ENCODE measurements at places on chromosomes 12 and 14. TPM values are rescaled to one million over a fixed set of nuclear protein-coding genes. Genes with fewer than 3 reads are reported as not detected.

The TCL1B gene
- not detected for total RNA-seq

The SPRYD4 gene
- 3.9 TPM for total RNA-seq

The NEUROD4 gene
- not detected for total RNA-seq

The CLEC4A gene
- total RNA-seq, result not detected

The CATSPERB gene
- total RNA-seq, result 4.8 TPM

GRCh38 chr14:90406384-90406798, 9.6 kb downstream of the CALM1 start:
- peaks cover 50% of the 10 kb centered on the region for H3K4me1 ChIP-seq
- peaks cover 61% of the 10 kb centered on the region for H3K36me3 ChIP-seq
- H3K4me3 ChIP-seq, result no peak overlapping the region
- no peak for DNase-seq
- H3K27ac ChIP-seq, result peak overlapping the region; percentile 15

DNA sequence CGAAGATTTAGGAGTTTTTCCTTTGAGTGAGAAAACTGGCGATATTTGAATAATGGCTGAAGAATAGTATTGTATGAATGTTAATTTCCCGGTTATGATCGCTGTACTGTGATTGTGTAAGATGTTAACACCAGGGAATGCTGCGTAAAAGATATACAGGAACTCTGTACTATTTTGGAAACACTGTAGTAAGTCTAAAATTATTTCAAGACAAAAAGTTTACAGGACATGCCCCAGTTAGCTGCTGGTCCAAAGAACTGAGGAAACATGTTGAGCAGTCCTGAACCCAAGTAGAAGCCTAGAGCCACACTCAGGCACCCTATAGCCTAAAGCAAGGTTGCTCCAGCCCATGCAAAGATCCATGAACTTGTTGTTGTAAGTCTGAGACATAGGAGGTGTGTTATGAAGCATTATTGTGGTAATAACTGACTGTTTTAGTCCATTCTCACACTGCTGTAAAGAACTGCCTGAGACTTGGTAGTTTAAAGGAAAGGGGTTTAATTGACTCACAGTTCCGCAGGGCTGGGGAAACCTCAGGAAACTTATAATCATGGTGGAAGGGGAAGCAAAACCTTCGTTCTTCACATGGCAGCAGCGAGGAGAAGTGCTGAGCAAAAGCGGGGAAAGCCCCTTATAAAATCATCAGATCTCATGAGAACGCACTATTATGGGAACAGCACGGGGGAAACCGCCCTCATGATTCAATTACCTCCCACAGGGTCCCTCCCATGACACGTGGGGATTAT, 99.8 kb upstream of the RESF1 start:
- H3K27ac ChIP-seq, result no peak overlapping the region
- H3K27me3 ChIP-seq, result no peaks in the 10 kb centered on the region
- peaks cover 8% of the 10 kb centered on the region for H3K36me3 ChIP-seq
- no peak overlapping the region for H3K4me3 ChIP-seq
- no peaks in the 10 kb centered on the region for H3K4me1 ChIP-seq

DNA sequence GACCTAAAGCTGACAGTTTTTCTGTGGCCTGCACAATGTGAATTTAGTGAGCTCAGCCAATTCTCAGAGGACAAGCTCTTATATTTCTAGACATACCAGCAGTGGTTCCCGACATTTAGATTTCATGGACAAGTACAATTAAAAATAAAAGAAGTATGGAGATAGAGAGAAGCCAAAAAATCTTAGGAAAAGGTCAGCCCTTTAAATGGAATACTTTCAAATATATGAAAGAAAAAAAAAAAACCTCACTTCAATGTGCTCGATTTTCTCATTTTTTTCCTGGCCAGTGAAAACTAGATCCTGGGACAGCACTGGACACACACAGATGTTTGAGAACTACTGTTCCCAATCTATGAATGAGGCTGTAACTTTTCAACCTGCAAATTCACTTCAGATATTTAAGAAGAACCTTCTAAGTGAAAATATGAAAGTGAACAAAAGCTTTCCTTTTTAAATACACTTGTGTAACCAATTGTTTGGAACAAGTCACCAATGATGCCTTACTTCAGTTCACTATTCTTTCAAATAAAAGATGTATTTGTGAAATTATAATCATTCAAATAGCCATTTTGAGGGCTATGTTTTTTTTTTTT, 109.4 kb downstream of the SLC38A1 start:
- H3K27ac ChIP-seq, result no peak overlapping the region
- no peaks in the 10 kb centered on the region for H3K27me3 ChIP-seq

DNA sequence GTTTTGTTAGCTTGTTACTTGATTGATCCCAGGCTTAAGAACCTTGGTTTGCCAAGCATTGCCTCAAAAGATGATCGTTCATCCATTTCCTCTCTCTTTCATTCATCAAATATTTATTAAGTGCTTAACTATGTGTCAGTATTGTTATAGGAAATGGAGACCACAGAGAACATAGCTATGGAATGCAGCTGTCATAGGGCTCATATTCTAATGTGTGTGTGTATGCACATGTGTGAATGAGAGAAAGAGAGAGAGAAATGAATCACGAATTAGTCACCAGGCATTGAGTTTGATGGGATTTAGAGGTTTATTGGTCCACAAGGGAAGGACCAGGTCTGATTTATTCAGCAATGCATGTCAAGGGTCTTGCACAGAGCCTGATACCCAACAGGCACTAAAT, 71.0 kb upstream of the FBXO21 start:
- no peak overlapping the region for H3K27ac ChIP-seq
- no peak overlapping the region for H3K4me3 ChIP-seq
- DNase-seq, result no peak
- H3K27me3 ChIP-seq, result no peaks in the 10 kb centered on the region
- H3K36me3 ChIP-seq, result no peaks in the 10 kb centered on the region

DNA sequence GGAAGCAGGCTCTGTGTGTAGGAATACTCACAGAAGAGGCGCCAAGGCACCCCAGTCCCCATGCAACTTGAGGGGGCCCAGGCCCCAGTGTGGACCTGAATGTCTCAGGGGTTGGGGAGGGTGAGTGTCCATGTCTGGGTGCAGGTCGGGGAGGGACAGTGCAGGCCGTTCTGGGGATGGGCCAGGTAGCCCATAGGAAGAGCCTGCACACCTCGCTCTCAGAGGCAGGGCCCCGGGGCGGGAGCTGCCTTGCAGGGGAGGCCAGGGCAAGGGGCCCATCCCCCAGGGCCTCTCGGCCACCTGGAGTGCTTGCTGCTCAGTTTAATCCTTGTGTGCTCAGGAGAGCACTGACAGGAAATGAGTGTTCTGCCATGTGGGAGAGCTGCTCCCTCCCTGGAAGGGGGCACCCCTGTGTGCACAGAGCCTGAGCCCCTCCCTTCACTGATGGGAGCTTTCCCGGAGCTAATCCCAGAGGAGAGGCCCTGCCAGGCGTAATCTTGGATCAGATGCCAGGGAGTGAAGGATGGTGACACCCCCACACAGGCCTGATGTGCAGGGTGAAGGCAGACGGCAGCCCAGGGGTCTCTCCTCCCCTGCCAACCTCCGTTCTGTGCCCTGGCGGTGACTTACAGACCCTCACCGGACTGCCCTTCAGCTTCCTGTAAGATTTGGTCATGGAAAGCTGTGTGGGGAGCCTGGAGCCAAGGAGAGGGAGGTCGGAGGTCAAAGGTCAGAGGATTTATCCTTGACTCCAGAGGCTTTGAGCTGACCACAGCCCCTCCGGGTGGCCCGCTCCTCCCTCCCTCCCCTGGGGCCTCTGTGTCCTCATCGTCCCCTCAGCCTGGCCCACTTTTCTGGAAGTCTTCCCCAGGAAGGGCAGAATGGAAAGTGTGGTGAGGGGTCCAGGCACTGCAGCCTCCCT, 24.4 kb upstream of the FBRSL1 start:
- H3K4me1 ChIP-seq, result peaks cover 25% of the 10 kb centered on the region
- no peak overlapping the region for H3K27ac ChIP-seq
- H3K36me3 ChIP-seq, result no peaks in the 10 kb centered on the region
- DNase-seq, result no peak
- H3K27me3 ChIP-seq, result peaks cover 11% of the 10 kb centered on the region

- H3K36me3 ChIP-seq, result no peaks in the 10 kb centered on the region
- peaks cover 5% of the 10 kb centered on the region for H3K27me3 ChIP-seq
- no peaks in the 10 kb centered on the region for H3K4me1 ChIP-seq
- DNase-seq, result no peak
Measured at GRCh38 chr12:94732367-94732990, 82.1 kb upstream of the TMCC3 start.

GRCh38 chr14:85597701-85598100, 67.8 kb downstream of the FLRT2 start:
- H3K4me3 ChIP-seq, result no peak overlapping the region
- H3K27me3 ChIP-seq, result no peaks in the 10 kb centered on the region
- no peak overlapping the region for H3K27ac ChIP-seq
- H3K4me1 ChIP-seq, result no peaks in the 10 kb centered on the region
- H3K36me3 ChIP-seq, result no peaks in the 10 kb centered on the region

DNA sequence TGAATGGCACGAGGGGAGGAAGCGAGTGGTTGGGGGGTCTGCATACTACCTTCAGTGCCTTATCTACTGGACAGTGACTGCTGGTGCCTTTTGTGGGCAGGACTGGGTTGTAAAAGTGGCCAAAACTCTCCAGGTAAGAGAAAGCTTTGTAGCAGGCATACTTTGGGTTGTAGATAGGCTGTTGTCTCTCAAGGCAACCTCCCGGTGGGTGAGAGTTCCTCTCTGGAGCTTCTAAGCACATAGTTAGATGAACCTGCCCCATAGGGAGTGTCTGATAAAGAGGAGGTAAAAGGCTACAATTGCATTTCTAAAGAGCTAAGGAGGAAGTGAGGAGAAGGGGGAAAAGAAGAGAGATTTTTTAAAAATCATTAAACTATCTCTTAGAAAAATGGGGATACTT, 4.2 kb upstream of the DAD1 start:
- H3K27me3 ChIP-seq, result peaks cover 4% of the 10 kb centered on the region
- no peak overlapping the region for H3K27ac ChIP-seq
- H3K4me3 ChIP-seq, result no peak overlapping the region
- H3K4me1 ChIP-seq, result peaks cover 31% of the 10 kb centered on the region
- DNase-seq, result no peak
- peaks cover 3% of the 10 kb centered on the region for H3K36me3 ChIP-seq

- H3K36me3 ChIP-seq, result no peaks in the 10 kb centered on the region
- peaks cover 25% of the 10 kb centered on the region for H3K27me3 ChIP-seq
- H3K4me3 ChIP-seq, result no peak overlapping the region
- no peak overlapping the region for H3K27ac ChIP-seq
- no peaks in the 10 kb centered on the region for H3K4me1 ChIP-seq
Measured at GRCh38 chr14:57189070-57189469, 79.6 kb downstream of the EXOC5 start.

DNA sequence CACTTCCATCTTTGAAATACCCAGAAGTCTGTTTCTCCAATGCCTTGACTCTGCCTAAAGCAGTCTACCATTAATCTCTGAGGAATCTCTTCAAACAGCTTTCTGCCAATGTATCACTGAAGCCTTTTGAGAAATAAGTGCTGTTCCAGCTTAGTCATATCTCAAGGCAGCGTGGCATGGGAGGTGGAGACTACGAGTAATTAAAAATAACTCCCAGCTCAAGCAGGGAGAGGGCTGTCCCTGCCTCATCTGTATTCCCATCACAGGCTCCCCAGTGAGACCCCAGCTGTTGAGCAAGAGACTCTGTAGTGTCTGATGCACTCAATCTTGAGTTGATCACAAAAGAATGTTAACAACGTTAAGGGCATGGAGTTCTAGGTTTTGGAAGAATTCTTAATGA, 700.6 kb downstream of the DIO2 start:
- no peaks in the 10 kb centered on the region for H3K4me1 ChIP-seq
- no peak overlapping the region for H3K27ac ChIP-seq

GRCh38 chr14:75522224-75522982, at the start of gene BATF:
TSS of gene BATF (plus strand) at chr14:75522469. CDS start at chr14:75522683, 214 bp downstream.
- H3K4me3 ChIP-seq, result peak within 1 kb of the TSS; percentile 93
- H3K27ac ChIP-seq, result peak within 1 kb of the TSS; percentile 96
- peaks cover 48% of the 10 kb centered on the region for H3K36me3 ChIP-seq
- peaks cover 78% of the 10 kb centered on the region for H3K4me1 ChIP-seq

DNA sequence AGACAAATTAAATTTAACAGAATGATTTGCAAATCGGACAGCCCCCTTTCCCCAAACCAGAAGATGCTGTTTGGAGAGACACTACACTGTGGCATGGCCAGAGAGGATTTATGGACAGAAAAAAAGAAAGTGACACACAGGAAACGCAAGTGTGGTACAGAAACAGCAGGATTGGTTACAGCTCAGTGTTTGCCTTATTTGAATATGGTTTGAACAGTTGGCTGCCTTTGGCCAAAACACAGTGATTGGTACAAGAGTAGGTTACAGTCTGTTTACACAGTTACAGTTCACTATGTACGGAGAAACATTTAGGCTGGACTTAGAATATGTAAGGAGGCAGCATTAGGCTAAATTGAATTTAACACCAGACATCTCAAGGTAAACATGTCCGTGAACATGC, 335.3 kb downstream of the NPAS3 start:
- no peak overlapping the region for H3K27ac ChIP-seq
- no peaks in the 10 kb centered on the region for H3K36me3 ChIP-seq
- no peaks in the 10 kb centered on the region for H3K4me1 ChIP-seq
- no peak for DNase-seq
- H3K27me3 ChIP-seq, result no peaks in the 10 kb centered on the region
- H3K4me3 ChIP-seq, result no peak overlapping the region

DNA sequence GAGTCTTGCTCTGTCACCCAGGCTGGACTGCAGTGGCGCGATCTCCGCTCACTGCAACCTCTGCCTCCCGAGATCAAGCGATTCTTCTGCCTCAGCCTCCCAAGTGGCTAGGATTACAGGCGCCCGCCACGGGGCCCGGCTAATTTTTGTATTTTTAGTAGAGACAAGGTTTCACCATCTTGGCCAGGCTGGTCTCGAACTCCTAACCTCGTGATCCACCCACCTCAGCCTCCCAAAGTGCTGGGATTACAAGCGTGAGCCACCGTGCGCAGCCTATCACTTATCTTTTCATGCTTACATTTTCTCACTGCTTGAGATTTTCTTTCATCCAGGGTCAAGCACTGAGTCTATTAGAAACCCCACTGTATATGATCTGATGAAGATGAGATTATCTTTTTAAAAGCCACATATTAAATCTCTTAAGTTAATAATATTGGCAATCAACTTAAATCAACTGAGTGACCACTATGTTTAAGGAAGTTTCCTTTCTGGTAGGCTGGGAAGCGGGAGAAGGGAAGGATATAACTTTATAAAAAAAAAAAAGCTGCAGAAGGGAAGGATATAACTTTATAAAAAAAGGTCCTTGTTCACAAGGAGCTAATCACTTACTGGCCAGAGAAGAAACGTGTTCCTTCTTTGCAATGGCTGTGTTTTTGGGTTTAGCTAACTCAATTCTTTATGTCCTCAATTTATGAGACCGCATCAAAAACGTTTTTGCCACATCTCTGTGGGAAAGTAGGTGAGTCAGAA, 1.3 kb upstream of the MDM2 start:
- H3K27me3 ChIP-seq, result no peaks in the 10 kb centered on the region
- peak overlapping the region; percentile 100 for H3K27ac ChIP-seq
- DNase-seq, result no peak
- peak overlapping the region; percentile 93 for H3K4me3 ChIP-seq
- peaks cover 49% of the 10 kb centered on the region for H3K4me1 ChIP-seq
